ENCODE measurements at places on chromosomes 1 and 21.

- no peak for DNase-seq
Measured at GRCh38 chr1:232017057-232017456, 390.5 kb downstream of the DISC1 start.

DNA sequence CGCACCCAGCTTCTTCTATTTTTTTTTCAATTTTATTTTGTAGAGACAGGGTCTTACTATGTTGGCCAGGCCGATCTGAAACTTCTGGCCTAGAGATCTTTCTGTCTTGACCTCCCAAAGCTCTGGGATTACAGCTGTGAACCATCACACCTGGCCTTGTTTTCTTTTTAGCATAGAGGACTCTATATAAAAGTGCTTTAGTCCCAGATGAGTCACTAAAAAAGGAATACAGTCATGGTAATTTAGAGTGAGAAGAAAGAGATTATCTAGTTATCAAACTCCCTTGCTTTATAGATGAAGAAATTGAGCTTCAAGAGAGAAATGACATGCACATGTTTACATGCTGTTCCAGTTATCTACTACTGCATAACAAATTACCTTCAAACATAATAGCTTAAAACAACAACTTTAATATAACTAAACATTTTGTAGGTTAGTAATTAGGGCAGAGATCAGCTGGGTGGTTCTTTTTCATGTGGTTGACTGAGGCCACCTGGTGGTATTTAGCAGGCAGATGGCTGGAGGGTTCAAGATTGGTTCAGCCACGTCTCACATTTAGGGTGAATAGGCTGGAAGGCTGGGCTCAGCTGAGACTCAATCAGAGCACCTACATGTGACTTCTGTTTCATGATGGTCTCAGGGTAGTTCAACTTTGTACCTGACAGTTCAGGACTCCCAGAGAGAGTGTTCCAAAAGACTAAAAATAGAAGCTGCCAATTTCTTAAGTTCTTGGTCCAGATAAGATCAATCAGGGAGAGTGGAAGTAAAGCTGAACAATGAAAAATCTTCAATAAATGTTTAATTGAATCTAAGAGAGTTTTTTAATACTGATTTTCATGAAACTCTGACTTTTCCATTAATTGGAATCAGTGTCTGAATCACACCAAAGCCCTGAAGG is 16.9 kb upstream of the MTF2 start:
- DNase-seq = no peak

GRCh38 chr1:115536279-115536816 is 105.4 kb upstream of the VANGL1 start:
- DNase-seq = no peak

GRCh38 chr1:164694505-164694904 is 135.5 kb downstream of the PBX1 start:
- no peak for DNase-seq

DNA sequence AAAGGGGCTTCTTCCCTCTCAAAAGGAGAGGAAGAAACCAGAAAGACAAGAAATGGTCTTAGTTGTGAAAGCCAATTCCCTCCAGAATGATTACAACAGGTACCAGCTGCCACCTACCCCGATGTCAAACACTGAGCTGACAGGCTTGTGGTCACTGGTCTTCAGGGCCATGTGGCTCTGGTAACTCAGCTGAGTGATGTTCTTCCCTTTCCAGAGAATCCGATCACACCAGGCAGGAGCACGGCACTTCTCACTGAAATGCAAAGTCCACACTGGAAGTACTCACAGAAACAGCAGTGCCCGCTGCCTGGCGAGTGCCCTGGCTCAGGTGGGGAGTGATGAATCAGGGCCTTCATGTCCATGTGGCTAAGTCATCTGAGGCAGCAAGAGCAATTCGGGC is 18.7 kb upstream of the MTF1 start:
- DNase-seq = no peak

- no peak for DNase-seq
Measured at GRCh38 chr1:119926553-119926952, 30.2 kb upstream of the ADAM30 start.

- no peak for DNase-seq
Measured at GRCh38 chr1:113929750-113930498, 800 bp downstream of the HIPK1 start.

GRCh38 chr1:41568204-41568603 is 83.7 kb upstream of the EDN2 start:
- DNase-seq = no peak
